ENCODE measurements at places on chromosomes 16 and 17.
A peak's percentile ranks its signal among the peaks of the same experiment; 100 is the strongest.

DNA sequence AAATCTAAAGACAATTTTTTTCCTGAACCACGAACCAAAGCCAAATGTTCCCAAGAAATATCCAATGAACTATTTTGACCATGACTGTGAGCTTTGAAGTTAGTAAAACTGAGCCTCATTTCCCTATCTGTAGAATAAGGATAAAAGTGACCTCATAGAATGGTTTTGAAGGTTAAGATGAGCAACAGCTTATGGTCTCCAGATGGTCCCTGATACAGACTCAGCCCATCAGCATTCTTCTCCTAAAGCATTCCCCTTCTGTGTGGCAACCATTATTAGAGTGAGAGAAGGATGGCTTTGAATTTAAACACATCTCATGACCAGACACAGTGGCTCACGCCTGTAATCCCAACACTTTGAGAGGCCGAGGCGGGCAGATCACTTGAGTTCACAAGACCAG lies 70.1 kb downstream of the COPRS start:
- DNase-seq = no peak

- DNase-seq = no peak
Measured at GRCh38 chr17:6088141-6088540, 18.0 kb downstream of the WSCD1 start.

- DNase-seq = peak; percentile 22
Measured at GRCh38 chr16:80656711-80657150, 115.9 kb downstream of the DYNLRB2 start.

DNA sequence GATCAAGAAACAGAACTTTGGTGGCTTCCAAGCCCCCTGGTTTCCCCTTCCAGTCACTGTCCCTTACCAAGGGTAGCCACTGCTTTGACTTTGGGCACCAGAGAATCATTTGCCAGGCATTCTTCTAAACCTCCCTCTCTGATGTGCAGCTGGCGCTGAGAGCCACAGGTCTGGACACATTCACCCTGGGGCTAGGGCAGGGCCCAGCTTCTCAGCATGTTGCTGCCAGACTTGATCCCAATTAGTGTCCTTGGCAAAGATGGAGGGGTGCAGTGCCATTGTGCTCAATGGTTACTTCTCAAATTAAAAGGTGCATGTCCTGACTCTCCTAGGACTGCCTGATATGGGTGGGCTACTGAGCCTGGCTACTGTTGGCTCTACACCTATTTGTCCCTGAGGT lies 7.6 kb upstream of the SLC47A2 start:
- DNase-seq = no peak

- DNase-seq = no peak
Measured at GRCh38 chr17:67200727-67201301, 44.2 kb downstream of the HELZ start.

DNA sequence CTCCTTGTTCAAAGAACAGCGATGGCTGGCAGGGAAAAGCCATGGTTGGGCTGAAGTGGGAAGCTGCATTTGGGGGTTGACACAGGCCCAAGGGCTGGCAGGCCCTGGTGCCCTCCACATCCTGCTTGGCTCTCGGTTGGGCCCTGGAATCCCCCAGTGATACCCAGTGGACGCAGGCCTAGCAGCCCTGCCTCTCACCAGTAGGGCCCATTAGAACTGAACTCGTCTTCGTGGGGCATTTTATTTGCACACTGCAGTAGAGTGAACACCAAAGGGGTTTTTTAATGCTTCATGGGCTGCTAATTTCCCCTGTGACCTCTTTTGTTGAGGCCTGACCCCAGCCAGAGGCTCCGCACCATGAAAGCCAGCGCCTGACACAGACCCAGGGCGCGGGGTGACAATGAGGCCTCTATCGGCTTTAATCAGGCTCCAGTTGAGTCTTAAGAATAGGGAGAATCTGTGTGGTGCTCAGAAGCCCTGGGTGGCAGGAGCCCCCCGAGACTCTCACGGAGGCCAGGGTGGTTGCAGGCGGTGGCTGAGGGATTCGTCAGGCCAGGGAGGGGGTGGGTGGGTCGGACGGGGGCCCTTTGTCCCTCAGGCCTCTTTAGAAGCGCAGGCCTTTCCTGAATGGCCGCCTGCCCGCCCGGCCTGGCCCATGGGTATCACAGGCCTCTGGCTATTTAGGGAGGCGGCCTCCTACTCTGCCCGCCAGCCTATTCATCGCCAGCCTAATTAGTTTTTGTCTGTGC lies 199.3 kb downstream of the NTN1 start:
- no peak for DNase-seq

DNA sequence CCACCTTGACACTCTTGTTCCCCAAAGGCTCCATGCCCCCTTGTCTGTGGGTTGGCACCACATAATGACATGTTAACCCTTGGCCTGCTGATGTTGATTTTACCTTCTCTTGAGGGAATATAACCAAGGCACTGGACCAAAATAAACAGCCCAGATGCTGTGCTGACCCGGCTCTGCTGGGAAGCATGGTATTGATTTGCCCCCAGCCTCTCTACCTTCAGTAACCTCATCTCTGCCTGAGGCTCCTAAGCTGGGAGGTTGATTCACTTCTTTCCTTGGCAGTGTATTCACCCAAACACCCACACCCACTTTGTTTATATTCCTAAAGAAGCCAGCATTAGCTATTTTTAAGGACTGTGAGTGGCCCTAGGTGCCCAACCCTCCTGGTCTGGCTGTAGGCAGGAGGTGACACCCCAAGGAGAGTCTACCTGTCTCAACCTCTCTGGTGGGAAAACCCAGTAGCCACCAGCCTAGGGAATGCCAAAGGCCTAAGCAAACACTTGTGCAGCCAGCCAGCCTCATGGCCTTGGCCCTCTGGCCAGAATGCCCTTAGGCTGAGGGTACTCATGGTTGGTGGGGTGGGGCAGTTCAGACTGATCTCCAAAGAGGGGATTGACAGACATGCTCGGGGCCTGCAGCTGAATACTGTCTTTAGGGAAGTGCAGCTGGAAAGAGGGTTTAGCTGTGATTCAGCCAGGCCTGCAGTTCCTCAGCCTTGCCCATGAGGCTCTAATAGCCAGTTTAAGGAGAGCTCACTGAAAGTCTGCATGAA lies 42.7 kb downstream of the GNAO1 start:
- no peak for DNase-seq

DNA sequence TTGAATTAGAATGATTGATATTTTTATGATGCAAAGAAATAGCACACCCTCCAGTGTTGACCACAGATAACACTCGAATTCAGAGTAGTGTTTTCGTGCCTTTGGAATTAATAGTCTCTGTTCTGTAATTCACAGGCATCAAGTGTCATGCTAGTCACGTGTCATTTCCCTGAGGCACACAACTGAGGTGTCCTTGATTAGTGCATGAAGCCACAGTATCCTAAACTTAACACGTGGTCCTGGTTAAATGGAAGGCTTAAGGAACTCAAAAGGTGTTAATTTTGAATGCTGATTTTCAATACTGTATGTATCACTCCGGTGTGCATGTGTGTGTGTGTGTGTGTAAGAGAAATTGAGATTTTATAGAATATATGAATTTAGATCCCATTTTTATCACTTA lies 625.6 kb downstream of the TMEM114 start:
- no peak for DNase-seq

- DNase-seq = no peak
Measured at GRCh38 chr17:30821871-30822723, 2.4 kb downstream of the CRLF3 start.

Data from hematopoietic multipotent progenitor cell (in vitro differentiated cells).